ENCODE measurements at places on chromosomes 13 and 19.

DNA sequence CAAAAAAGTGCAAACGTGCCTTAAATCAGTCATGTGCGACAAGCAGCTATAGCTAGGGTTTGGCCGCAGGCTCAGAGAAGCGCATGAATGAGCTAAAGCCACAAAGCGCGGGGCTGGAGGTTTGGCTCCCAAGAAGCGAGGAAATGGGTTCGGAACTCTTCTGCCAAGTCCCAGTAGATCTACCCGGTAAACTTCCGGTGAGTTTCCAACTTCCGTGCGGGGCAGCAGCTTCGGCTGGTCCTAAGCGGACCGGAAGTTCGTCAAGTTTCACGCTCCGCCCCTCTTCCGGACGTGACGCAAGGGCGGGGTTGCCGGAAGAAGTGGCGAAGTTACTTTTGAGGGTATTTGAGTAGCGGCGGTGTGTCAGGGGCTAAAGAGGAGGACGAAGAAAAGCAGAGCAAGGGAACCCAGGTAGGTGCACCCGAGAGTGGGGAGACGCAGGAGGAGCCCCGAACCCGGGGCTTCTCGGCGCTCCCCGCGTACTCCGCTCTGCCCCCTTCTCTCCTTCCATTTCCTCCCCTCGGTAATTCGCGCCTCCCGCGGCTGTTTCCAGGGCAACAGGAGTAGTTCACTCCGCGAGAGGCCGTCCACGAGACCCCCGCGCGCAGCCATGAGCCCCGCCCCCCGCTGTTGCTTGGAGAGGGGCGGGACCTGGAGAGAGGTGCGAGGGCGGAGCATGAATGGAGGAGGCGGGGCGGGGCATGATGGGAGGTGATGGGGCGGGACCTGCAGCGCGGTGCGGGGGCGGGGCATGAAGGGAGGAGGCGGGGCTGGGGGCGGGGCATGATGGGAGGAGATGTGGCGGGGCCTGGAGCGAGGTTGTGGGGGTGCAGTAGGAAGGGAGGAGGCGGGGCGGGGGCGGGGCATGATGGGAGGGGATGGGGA, at the start of gene NR1H2:
NR1H2 (plus strand) TSS at position 292 of the 885 bp plus-strand sequence. CDS start 1,149 bp downstream, outside the sequence.
- H3K4me1 ChIP-seq = peaks cover 8% of the 10 kb centered on the region
- H3K27ac ChIP-seq = peak within 1 kb of the TSS; percentile 99
- H3K4me3 ChIP-seq = peak within 1 kb of the TSS; percentile 99
- no peaks in the 10 kb centered on the region for H3K27me3 ChIP-seq

- peak overlapping the region; percentile 54 for H3K4me3 ChIP-seq
- peaks cover 4% of the 10 kb centered on the region for H3K27me3 ChIP-seq
- no peak for DNase-seq
These were observed 662 bp downstream of the CBARP start for GRCh38 chr19:1237027-1237659.

DNA sequence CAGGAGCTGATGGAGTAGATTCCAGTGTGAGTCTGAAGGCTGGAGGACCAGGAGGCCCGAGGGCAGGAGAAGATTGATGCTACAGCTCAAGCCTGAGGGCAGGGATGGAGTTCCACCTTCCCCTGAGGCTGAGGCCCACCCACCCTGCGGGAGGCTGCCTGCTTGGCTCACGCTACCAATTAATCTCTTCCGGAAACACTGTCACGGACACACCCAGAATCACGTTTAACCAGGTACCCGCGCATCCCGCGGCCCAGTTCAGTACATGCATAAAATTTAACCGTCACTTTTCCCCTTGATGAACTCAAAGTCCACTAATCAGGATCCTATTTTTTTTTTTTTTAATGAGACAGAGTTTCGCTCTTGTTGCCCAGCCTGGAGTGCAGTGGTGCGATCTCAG, 5.2 kb upstream of the ZNF628 start:
- H3K36me3 ChIP-seq = no peaks in the 10 kb centered on the region
- peaks cover 3% of the 10 kb centered on the region for H3K27me3 ChIP-seq
- H3K27ac ChIP-seq = no peak overlapping the region

- H3K4me3 ChIP-seq = no peak overlapping the region
- no peaks in the 10 kb centered on the region for H3K36me3 ChIP-seq
These were observed 353.3 kb upstream of the HTR2A start for GRCh38 chr13:47250146-47250545.

DNA sequence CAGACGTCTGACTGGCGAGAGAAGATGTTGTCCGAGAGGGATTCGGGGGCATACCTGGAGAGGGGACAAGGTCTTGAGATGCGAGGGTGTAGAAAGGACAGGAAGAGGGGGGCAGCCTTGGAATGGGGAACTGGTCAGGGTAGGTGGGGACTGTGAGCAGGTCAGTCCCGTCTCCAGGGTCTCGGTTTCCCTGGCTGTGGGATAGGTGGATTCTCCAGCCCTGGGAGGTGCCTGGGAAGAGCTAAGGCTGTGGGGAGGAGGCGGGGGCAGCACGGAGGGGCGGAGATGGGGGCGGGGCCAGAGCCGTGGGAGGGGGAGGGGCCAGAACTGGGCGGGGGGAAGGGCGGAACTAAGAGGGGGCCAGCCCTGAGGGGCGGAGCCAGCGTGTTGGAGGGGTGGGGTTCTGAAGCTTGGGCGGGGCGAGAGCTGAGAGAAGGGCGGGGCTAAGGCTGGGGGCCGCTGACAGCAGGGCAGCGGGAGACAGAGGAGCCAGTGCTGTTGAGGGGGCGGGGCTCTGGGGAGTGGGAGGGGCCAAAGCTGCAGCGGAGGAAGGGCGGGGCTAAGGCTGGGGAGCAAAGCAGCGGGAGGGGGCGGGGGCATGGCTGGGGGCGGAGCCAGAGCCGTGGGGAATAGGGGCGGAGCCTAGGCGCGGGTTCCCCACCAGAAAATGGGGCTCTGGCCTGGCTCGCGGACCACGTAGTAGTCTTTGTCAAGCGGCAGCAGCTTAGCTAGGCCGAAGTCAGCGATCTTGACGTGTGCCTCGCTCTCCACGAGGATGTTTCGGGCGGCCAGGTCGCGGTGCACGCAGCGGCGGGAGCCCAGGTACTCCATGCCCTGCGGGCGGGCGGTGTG, 9.5 kb upstream of the INSL3 start:
- no peaks in the 10 kb centered on the region for H3K4me1 ChIP-seq
- H3K36me3 ChIP-seq = no peaks in the 10 kb centered on the region
- H3K4me3 ChIP-seq = no peak overlapping the region

GRCh38 chr13:30422054-30422839, at the start of gene UBE2L5:
UBE2L5 (plus strand) TSS chr13:30422493; CDS start chr13:30427991, 5,498 bp downstream.
- DNase-seq = peak; percentile 76
- peaks cover 9% of the 10 kb centered on the region for H3K4me1 ChIP-seq
- no peaks in the 10 kb centered on the region for H3K27me3 ChIP-seq
- H3K36me3 ChIP-seq = no peaks in the 10 kb centered on the region
- H3K4me3 ChIP-seq = peak within 1 kb of the TSS; percentile 95

DNA sequence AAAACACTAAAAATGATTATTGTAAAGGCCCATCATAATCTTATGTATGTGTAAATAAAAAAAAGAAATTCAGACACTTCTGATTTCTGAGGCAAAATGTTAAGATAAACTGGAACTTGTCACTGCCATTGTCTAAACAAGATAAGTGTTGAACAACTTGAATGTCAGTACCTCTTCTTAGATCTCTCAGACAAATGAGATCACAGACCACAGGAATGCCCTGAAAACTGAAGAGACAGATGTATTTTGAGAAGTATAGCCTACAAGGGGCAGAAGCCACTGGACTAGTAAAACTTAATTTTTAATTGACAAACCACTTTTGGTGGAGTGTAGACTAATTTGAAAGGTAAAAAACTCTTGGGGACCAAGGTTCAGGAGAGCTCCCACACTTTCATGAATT, 375.5 kb upstream of the SLITRK5 start:
- no peaks in the 10 kb centered on the region for H3K36me3 ChIP-seq
- no peak for DNase-seq
- no peak overlapping the region for H3K4me3 ChIP-seq
- H3K27ac ChIP-seq = no peak overlapping the region

GRCh38 chr19:32404933-32405430, 588 bp upstream of the DPY19L3 start:
- peak; percentile 64 for DNase-seq
- peak overlapping the region; percentile 99 for H3K4me3 ChIP-seq
- H3K36me3 ChIP-seq = no peaks in the 10 kb centered on the region

GRCh38 chr13:110377178-110377825, 70.2 kb downstream of the COL4A2 start:
- H3K4me1 ChIP-seq = peaks cover 33% of the 10 kb centered on the region
- H3K36me3 ChIP-seq = no peaks in the 10 kb centered on the region
- H3K4me3 ChIP-seq = no peak overlapping the region
- DNase-seq = no peak

DNA sequence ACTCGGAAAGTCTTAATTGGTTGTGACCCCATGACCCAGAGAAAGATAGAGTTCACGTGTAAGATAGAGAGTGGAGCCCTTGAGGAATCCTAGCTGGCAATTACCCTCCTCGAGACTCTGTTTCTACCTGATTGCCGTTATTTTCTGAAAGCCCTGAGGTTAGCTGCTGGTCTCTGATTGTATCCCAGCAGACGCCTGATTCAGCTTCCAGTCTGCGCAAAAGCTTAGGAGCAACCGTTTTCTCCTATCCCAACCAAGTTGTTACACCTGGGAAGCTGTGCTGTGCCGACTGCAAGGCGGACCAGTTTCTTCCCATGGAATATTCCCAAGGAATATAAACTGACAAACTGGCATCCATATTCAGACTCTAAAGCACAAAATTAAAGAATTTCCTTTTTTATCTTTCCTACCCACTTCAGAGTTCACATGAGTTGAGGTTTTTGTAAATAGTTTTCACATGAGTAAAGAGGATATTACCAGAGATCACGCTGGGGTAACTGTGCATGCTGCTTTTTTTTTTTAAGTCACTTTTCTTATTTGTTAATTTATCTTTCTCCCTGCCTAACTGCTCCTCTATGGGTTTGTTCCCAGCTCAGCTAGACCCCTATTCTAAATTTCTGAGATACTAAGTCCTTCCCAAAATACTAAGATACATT, 1.5 kb upstream of the TRPC4 start:
- peaks cover 31% of the 10 kb centered on the region for H3K27me3 ChIP-seq
- no peak overlapping the region for H3K4me3 ChIP-seq
- H3K36me3 ChIP-seq = no peaks in the 10 kb centered on the region
- no peak overlapping the region for H3K27ac ChIP-seq
- no peak for DNase-seq

DNA sequence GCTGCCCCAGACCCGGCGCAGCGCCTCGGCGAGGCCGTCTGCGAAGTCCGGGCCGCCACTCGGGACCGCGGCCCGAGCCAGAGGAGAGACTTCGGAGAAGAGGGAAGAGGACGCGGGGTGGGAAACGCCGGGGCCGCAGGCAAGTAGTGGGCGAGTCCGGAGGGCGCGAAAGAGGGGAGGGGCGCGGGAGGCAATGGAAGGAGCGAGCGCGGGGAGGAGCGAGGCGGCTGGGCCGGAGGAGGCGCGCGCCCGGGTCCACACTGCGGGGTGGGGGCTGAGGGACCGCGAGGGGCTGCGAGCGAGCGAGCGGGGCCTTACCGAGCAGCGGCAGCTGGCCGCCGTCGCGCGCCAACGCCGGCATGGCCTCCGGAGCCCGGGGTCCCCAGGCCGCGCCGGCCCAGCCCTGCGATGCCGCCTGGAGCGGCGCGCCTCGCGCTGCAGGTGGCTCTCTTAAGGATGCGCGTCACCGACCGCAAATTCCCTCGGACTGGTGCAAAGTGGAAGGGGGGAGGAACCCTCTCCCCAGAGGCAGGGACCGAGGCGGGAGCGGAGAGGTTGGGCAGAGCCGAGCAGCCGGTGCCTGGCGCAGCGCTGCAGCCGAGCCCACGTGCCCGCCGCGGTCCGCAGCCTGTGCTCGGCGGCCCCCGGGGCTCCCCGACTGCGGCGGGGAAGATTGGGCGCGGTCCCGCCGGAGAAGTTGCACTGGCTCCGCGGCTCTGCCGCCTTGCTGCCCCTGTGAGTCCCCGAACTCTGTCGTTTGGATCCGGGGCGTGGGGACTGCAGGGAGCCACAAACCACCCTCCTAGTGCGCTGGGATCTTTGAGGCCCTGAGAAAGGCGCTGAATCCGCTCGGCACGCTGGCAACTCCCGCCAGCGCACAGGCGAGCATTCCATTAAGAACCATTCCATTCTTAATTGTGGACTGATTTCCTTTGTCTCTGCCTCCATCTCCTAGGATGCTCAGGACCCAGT, at the start of gene FLT3:
FLT3 (minus strand) TSS at position 427 of the 972 bp plus-strand sequence; CDS start at position 361, 66 bp downstream.
- peak; percentile 16 for DNase-seq
- no peaks in the 10 kb centered on the region for H3K36me3 ChIP-seq
- no peaks in the 10 kb centered on the region for H3K4me1 ChIP-seq
- H3K27me3 ChIP-seq = peaks cover 76% of the 10 kb centered on the region
- no peak within 1 kb of the TSS for H3K27ac ChIP-seq

GRCh38 chr19:16038196-16038695, 38.0 kb upstream of the TPM4 start:
- H3K36me3 ChIP-seq = no peaks in the 10 kb centered on the region
- no peaks in the 10 kb centered on the region for H3K4me1 ChIP-seq
- no peaks in the 10 kb centered on the region for H3K27me3 ChIP-seq
- no peak overlapping the region for H3K4me3 ChIP-seq
- no peak overlapping the region for H3K27ac ChIP-seq

DNA sequence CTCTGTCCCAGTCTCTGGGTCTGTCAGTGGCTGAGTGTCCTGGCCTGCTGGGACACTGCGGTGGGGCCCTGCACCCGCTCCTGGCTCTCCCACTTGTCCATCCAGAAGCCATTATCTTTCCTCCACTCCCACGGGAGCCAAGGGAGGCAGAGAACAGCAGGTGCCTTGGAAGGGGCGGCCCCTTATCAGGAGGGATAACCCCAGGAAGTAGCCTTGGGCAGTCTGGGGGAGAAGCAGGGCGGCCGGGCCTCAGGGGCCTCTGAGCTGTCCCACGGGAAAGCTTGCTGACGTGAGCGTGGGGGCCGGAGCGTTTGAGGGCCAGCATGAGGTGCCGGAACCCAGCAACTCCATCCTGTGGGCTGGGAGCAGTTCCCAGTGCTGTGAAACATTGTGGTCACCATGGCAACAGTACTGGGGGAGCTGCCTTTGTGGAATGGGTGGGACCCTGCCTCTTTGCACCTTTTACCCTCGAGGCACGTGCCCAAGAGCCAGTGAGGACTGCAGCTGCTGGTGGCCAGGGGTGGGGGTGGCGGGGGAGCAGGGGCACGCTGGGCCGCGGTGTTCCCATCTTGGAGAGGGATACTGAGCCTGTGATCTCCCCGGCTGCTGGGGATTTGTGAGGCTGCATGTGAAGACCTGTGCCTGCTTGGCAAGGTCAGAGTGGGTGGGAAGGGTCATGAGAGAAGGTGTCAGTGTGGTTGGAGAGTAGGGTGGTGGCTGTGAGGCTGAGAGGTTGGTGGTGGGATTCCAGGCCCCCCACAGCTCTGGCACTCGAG, 20.9 kb downstream of the KLHL26 start:
- H3K27ac ChIP-seq = peak overlapping the region; percentile 78
- H3K27me3 ChIP-seq = no peaks in the 10 kb centered on the region
- peak; percentile 17 for DNase-seq
- H3K36me3 ChIP-seq = no peaks in the 10 kb centered on the region
- no peak overlapping the region for H3K4me3 ChIP-seq

Measured in gastrocnemius medialis (tissue), 4 donors.